Astrocyte (in vitro differentiated cells and primary cell): ENCODE measurements at places on chromosomes 11 and 22. TPM values are rescaled to one million over a fixed set of nuclear protein-coding genes. Genes with fewer than 3 reads are reported as not detected.

DNA sequence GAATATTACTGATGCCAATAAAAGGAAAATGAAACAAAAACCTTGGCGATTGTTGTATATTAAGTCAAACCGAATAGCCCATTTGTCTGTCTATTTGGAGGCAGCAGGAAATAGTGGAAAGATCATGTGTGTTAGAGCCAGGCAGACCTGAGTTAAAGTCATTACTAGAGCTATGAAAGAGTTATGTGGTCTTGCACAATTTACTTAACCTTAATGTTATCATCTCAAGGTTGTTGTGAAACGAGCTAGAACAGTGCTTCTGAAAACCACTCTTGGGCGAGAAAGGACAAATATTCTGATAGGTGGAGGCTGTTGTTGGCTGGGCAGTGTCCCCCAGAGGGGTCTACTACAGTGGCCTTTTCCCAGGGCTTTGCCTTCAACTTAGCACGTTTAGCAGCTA is 60.0 kb upstream of the NUP160 start:
- DNase-seq, result no peak

- no peak for DNase-seq
Observed at GRCh38 chr11:1126935-1127663, 30.7 kb upstream of the MUC5AC start.

GRCh38 chr11:100978939-100979338 is 150.7 kb downstream of the PGR start:
- no peak for DNase-seq

- no peak for DNase-seq
Observed at GRCh38 chr11:120182790-120183491, 27.9 kb upstream of the OAF start.

GRCh38 chr11:116576526-116576925 is 196.3 kb downstream of the BUD13 start:
- DNase-seq, result no peak

DNA sequence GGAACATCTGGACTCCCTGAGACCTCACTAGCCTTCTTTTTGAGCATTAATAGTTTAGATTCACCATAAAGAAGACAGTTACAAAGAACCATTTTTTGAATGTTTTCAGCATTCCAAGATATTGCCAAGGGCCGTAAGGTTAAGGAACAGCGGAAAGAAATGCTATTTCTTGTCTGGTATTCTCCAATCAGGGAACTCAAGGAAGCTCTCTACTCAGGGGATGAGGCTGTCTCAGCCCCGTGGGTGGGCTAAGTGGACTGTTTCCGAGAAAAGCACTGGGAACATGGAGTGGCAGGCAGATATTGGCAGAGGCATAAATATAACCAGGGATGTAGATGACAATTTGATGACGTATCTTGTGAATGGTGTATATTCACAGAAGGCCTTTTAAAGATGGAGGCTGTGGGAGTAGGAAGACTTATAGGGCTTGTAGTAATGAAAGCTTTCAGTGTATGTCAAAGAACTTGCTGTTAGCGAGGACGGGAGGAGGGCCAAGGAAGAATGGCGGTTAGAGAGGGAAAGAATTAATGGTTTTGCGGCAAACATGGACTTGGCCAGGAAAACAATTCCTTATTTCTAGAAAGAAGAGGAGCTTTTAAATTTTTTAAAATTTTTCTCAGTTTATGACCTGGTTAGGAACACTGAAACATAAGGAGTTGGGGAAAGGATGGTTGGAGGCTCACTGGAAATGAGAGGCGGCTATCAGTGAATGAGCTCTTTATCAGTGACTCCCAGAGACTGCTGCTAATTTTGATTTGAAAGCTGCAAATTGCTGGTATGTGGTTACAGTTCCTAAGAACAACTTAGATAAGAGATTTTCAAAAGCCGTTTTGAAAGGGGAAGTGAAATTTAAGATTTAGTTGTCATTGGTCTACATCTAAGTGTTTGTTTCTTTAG is 64.6 kb downstream of the ST3GAL4 start:
- peak; percentile 55 for DNase-seq

DNA sequence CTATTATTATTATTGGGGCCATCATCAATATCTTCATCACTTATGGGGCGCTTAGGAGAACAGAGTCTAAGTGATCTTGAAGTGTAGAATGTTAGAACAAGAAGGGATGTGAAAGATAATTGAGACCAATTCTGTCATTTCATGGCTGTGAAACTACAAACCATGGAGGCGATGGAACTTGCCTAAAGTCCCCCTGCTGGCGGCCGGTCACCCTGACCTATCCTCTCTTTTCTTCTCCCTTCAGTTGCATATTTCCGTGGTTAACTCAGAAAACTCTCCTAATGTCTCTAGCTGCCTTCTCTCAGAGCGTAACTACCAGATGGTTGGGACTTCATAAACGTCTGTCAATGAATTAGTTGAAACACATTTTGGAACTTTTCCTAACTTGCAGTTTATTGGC is 6.6 kb upstream of the OR4B1 start:
- DNase-seq, result no peak

DNA sequence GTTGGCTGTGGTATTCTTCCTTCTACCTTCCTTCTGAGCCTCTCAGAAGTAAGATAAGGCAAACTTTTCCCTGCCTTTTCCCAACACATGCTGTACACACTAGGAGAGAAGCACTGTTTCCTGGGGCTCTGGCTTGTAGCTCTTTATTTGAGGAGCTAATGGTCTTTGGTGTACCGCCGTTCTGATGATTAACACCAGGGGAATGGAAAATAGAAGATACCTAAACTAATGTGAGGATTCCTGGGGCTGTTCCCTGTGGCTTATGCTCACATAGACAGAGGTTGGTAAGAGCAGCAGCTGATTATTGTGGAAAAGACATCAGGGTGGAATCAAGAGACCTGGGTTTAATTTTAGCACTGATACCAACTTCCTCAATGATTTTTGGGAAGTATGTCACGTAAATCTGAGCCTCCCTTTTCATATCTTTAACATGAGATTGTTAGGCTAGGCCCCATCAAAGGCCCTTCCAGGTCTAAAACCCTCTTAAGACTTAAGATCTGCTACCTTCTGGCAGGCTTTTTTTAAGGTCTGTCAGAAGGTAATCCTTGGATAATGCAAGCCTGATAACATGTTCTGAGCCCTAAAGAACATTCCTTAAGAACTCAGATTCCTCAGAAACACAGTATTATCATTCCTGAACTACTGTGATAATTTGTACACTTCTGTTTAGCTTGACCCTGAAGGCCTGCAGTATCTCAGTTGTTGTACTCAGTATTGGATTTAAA is 24.8 kb upstream of the RCE1 start:
- DNase-seq, result peak; percentile 60

- DNase-seq, result no peak
Observed at GRCh38 chr11:109222761-109223160, 199.2 kb upstream of the C11orf87 start.

DNA sequence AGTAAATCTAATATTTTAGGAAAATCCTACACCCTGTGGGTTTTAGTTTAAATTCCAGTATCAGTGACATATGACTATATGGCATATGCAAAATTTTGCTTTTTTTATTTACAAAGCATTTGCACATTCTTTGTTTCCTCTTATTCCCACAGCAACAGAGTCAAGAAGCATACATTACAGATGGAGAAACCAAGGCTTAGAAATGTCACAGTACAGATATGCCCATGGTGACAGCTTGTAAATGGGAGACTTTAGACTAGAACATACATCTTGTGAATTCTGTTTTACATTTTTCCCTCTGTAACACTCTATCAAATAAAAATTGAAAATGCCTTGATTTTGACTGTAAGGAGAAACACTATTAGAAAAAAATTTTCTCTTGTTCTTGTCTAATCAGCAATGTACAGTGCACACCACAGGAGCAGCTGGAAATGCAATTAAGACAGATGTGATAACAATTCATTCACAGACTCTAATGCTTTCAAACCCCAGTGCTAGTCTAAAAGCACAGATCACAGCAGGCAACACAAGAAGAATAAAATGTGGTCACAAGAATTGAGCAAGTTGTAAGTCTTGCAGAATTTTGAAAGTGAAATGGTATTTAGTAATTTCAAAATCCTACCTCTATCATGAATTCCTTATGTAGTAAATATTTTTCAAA is 375.9 kb downstream of the LUZP2 start:
- DNase-seq, result no peak

- DNase-seq, result no peak
Observed at GRCh38 chr11:6995703-6996102, 24.4 kb downstream of the ZNF214 start.

DNA sequence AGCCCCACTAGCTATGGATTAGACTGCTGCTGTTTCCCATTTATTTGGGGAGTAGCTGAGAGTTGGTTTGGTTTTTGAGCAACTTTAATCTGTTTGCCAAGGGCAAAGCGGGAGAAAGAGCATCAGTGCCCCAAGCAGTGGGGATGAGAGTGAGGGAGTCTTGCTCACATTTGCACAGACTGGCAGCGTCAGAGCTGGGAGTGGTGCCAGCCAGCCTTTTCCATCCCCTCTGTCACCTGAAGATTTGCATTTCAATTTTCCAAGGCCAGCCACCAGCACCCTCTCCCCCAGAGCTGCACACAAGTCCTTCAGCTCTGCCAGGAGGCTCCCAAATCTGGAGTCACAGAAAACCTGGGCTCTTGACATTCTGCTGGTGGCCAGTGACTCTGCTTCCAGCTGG is 21.0 kb upstream of the UVRAG start:
- DNase-seq, result no peak

- peak; percentile 42 for DNase-seq
Observed at GRCh38 chr11:62804310-62805075, 747 bp downstream of the NXF1 start.

DNA sequence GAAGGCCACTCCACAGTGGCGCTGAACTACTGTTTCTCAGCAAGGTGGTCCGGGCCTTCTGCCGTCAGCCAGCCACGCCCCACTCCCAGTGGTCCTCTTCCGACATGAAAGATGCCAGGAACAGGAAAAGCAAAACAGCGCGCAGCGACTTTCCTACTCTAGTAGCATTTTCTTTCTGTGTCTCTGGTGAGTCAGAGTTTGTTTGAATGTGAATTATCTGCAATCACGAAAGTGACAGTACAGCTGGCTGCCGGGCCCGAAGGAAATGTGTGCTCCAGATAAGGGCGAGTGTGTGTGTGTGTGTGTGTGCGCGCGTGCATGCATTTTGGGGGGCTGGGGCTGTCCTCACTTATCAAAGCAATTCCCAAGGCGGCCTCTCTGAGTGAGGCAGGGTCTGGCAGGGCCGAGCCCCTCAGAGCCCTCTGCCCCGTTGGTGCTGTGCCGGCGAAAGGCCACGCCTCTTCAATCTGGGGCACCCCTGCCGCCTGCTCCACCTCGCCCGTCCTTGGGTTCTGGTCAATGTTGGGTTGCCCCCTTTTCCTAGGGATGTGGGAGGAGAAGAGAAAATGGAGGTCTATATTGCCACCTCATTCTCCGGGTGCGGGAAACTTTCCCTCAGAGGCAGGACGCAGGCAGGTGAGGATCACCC is 288.5 kb downstream of the KIRREL3 start:
- no peak for DNase-seq

DNA sequence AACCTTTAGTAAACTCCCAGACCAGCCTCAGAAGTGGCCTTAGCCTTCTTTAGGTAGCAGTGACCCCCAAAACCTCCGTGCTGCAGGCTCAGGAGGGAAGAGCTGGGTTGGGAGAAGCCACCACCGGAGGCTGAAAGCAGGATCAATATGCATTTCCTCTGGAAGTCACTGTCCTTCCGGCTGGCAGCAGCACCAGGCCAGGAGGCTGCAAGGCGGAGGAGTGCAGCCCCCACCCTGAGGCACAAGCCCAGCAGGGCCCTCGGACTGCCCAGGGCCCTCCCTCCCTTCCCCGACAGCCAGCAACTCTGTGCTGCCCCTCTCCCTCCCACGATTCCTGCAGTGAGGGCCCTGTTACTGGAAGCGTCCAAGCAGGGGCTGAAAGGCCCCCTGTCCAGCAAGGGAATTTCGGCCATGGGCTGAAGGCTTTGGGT is 3.2 kb upstream of the NRXN2 start:
- no peak for DNase-seq

GRCh38 chr11:93908689-93909088 is 58.3 kb upstream of the VSTM5 start:
- peak; percentile 94 for DNase-seq

- DNase-seq, result no peak
Observed at GRCh38 chr11:45109400-45109799, 37.0 kb upstream of the PRDM11 start.

DNA sequence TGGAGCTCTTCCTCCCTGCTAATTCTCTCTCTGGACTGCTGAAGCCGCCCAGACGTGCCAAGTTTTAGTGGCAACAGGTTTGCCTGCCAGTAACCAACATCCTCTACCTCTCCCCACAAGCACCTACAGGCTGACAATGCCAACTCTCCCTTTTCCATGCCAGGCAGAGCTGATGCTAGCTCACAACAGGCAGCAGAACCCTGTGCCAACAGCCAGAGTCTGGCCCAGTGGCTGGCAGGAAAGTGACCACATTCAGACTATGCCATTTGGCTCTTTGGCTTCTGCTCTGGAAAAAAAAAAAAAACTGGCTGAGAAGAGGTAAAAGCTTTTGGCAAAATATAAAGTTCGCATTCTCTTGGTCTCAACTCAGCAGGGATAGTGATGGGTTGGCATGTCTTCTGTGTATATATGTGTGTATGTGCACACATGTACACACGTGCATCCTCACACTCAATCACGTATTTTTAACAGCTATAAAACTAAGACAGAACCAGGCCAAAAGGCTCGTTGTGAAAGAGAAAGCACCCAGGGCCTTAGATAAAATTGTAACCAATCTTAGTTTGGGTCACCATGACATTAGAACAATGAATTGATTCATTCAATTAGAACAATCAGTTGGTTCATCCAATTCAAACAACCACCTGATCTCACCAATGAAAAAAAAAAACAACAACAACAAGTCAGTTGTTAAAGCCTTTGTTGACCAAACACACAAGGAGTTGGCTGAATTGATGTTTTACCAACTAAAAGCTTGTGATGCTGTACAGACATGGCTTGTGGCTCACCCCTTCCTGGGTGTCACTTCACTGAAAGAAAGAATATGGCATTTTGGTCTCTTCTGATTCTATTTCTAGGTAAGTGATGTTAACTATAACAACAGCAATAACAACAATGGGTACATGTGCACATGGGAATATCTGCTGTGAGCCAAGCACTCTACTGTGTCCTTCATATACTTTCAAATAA is 48.6 kb downstream of the TRIM29 start:
- DNase-seq, result no peak

GRCh38 chr22:47065756-47066615 is 303.5 kb downstream of the TBC1D22A start:
- peak; percentile 60 for DNase-seq

Gene PDE2A
- total RNA-seq, result 0.75 and 0.82 TPM in 2 replicates

Gene PRG2
- total RNA-seq, result not detected in 2 replicates

Gene MAPK12
- total RNA-seq, result 29.1 and 36.4 TPM in 2 replicates

Gene BARX2
- total RNA-seq, result not detected in 2 replicates

Gene SLC22A12
- total RNA-seq, result not detected in 2 replicates

Gene SLC43A1
- total RNA-seq, result 3.5 and 4.5 TPM in 2 replicates

Gene CREB3L1
- total RNA-seq, result 324 and 399 TPM in 2 replicates

Gene MPEG1
- total RNA-seq, result not detected in 2 replicates

Gene GALNT18
- total RNA-seq, result 6.5 and 7.0 TPM in 2 replicates

Gene FAM180B
- total RNA-seq, result 0.16 TPM in 1 of 2 replicates, not detected in the other

Gene HMGXB4
- 16.7 and 16.8 TPM in 2 replicates for total RNA-seq

Gene PRCP
- 62.0 and 70.8 TPM in 2 replicates for total RNA-seq

Gene CD248
- 50.9 and 58.8 TPM in 2 replicates for total RNA-seq

Gene GLYATL1
- 0.41 TPM in 1 of 2 replicates, not detected in the other for total RNA-seq
